Stimulated activated CD8-positive, alpha-beta memory T cell treated with anti-CD3 and anti-CD28 coated beads, Interleukin-4, amount 100 ng/mL, for 48 hours (primary cell): ENCODE measurements at places on chromosomes 7 and 10.

GRCh38 chr10:117754770-117755658 is 212.5 kb downstream of the EMX2 start:
- DNase-seq: no peak

DNA sequence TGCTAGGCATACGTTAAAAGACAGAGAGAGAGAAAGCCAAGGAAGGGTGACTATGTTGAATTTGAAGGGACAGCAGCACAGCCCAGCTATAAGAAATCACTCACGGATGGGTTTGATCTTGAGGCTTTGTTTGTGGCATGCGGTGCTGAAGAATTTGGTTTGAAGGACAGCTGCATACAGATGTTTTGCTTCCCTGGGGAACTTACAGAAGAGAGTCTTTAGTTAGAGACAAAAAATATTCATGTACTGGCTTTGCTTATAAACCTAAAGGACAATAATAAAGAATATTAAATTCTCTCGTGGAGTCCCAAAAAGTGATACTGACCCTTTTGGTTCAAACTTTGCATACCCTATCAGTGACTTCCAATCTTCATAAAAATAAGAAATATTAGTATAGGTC is 491.4 kb downstream of the NEBL start:
- DNase-seq: no peak

- DNase-seq: no peak
These were observed 3.3 kb upstream of the NPTX2 start for GRCh38 chr7:98613601-98614425.

DNA sequence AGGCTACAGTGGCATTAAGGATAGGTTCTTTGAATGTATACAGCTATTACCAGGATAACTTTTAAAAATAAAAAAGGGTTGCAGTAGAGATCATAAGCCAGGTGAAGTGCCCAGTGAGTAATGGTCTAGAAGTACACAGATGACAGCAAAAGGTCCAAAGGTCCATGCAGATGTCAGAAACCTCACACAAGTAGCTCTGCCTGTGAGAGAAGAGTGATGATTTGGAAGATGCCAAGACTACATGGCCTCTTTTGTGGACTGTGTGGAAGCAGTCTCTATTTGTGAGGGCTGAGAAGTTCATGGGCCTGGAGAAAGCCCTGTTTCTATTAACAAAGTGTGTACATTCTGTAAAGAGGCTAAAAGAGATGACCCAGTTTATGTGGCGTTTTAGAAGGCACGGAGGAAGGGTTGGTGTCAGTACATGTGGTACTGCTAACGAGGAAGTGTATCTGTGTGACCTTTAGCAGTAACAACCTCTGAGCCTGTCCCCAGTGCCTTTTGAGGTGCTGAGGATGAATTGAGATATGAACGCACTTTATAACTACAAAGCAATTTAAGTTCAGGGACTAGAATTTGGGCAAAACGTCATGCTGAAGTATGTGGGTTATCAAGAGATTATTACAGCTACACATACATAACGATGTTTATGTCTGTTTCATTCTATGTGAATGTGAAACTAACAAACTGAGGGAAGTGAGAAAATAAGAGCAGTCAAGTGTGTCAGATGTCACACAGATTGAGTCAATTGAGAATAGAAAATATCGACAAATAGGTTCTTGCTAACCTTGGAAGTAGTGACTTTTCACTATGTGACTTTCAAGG is 7.6 kb downstream of the CYCS start:
- DNase-seq: no peak

DNA sequence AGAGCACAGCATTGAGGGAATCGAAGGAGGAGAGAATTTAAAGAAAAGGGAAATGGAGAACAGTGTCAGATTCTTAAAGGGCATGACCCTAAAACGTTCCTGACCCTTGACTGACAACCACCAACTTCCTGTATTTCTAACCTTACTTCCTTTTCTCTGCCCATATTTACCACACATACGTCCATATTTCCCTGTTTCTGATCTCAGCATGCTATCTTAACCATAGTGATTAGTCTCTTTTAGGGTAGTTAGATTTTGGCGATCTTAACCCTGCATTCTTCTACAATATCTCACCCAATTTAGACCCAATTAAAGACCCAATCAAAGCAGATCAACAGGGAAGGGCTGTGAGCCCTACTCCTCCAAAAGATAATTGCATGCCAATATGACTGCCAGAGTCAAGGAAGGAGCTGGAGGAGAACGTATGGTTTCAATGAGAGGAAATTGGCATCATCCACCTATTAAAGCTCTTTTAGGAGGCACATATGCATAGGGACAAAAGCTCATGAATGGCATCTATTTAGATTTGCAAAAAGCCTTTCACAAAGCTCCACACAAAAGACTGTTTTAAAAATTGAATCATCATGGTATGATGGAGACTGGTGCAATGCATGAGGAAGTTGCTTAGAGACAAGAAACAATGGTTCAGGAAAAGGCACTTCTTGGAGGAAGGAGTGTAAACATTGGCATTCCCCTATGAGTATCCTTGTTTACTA is 49.0 kb upstream of the ARHGAP12 start:
- no peak for DNase-seq
